EL (cell line): ENCODE measurements at places on chromosomes 6 and 20.

- no peak for DNase-seq
Observed at GRCh38 chr6:10964684-10965083, 77.8 kb downstream of the SYCP2L start.

DNA sequence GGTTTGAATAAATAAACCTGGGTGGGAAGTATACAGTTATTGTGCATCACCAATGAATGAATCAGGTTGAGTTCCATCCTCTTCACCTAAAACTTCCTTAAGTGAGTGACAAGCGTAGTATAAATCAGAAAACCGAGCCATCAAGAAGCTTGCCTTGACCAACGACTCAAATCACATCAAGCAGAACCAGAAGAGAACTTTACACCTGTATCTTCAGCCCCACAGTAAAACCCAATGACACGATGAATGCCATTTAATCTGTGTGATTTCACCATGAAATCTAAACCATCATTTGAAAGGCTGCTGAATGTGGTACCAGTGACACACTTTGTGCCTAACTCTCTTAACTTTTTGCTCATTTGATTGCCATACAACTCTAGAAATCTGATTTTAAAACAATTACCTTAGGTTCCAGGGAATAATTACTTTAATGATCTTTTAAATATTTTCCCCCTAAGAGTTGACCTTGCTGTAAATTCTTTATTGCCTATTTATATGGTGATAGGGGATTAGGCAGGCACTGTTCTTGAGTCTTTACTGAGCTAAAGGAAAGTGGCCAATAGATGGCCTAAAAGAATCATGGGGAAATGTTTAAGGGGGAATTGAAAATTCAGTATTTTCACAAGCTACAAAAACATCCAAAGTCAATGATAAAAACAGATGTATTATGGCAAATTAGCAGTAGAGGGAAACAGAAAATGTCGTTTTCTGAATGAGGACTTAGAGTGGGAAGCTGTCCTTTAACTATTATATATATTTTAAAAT is 152.0 kb upstream of the EYA4 start:
- no peak for DNase-seq

GRCh38 chr6:75290136-75290945 is 5.7 kb upstream of the TMEM30A start:
- DNase-seq: no peak

DNA sequence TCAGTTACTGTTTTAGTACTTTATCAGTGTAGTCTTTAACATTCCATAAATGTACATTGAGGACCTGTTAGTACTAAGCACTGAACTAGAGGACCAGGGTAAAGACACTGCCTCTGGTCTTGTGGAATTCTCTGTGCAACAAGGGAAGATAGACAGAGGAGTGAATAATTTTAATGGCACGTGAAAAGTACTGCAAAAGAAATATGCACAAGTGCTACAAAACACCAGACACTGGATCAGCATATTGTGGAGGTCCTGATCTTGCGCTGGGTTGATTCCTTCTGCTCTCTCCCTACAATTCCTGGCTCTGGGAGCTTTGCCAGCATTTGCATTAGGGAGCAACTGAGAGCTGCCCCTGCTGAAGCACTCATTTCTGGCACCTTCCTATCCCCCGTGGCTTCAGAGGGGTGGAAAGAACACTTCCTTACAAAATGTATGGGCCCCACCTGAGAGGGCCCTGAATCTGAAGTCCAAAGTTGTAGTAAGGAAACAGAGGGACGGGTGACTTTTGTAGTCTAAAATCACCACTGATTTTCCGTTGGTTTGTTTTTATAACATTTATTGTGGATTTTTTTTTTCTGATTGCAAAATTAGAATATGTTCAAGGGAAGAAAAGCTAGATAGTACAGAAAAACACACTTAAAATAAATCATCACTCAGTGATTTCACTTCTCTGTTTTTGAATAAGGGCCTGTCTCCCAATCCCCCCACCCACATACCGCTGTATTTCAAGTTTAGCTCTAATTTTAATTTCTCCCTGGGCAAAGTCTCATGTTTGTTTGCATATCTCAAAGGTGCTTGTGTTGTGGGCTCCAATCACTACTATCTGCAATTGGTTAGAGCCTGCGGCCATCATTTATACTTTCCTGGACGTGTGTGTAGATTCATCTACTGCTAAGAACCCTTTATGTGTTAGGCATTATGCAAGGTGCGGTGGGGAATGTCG is 4.9 kb downstream of the PKIG start:
- DNase-seq: peak; percentile 57

DNA sequence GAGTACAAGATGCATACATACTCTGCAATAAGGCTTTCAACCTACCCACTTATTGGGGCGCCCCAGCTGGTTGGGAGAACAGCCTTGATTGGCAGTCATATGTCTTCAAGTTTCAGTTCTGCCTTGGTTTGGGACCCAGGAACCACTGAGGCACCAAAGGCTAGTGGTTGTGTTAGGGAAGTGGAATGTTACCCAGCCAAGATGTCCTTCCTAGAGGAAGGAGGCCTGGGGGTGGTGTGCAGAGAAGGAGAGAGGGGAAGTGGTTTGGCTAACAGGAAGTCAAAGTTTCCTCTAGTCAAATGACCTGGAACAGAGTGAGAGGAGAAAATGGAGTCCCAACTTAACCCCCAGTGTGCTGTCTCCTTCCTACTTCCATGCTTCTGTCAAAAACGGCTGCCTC is 59.4 kb downstream of the CD164 start:
- DNase-seq: no peak

GRCh38 chr20:38804682-38805501 is 605 bp upstream of the PPP1R16B start:
- DNase-seq: no peak

- DNase-seq: no peak
Observed at GRCh38 chr6:159943968-159944598, 24.8 kb upstream of the IGF2R start.

GRCh38 chr6:117272032-117272866 is 6.9 kb downstream of the VGLL2 start:
- no peak for DNase-seq

DNA sequence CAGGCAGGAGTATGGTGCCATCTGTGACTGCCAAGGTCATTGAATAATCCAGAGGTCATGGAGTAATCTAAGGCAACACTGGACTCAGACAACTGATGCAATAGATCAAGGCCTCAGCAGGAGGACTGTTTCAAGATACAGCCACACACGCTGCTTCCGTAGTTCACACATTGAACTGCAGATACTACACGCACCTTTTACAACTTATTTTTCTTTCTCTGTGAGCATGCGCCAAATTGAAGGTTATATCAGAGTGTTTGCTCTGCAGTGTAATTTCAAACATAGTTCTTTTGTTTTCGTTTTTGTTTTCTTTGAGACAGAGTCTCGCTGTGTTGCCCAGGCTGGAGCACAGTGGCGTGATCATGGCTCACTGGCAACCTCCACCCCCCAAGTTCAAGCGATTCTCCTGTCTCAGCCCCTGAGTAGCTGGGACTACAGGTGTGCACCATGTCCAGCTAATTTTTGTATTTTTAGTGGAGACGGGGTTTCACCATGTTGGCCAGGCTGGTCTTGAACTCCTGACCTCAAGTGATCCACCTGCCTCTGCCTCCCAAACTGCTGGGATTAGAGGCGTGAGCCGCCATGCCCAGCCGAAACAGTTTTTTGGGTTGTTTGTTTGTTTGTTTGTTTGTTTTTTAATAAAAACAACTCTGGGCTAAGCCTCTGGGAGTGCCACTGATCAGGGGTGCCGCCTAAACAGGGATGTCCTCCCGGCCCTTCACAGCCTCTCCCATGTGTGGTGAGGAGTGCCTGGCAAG is 96.6 kb upstream of the NAA20 start:
- DNase-seq: no peak

DNA sequence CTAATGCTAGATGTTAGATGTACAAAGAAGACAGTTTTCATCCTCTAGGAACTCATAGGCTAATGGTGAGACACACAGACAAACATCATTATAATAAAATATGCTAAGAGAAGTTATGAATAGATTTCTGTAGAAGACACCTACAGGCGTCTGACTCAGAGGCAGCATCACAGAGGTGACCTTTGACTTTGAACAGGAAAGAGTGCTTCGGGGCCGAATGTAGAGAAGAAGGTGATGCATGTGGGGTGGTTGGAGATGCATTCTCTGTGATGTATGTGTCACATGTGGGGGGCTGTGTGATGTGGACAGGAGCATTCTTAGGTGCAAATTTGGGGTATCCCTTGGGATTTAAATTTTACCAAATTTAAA is 6.8 kb downstream of the GUCA1A start:
- peak; percentile 29 for DNase-seq

DNA sequence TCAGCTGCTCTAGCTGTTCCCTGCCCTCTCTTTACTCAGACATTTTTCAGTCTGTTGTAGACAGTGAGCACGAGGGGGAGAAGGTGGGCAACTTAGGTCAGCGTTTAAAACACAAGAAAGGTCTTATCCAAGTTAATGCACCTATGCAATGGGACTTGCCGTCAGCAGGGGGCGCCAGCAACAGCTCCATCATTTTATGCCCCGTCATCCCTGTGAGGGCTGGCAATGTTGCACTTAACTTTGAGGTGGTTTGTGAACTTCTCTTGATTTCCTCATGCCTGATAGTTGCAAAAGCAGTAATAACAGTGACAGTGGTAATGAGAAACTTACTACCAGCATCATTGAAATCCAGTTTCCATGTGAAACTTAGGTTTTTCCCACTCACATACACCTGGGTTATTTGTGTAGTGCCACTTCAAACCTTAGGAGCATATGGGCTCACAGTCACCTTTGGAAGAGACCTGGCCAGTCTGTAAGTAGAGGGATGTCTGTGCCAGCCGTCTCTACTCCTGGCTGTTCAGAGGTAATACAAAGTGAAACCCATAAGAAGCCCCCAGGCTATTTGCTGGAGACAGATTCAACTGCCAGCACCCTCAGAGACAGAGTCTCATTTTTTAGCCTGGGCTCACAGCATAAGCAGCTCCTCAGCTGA is 44.9 kb upstream of the ID1 start:
- DNase-seq: peak; percentile 78

GRCh38 chr6:126253431-126253830 is 86.5 kb upstream of the CENPW start:
- no peak for DNase-seq

DNA sequence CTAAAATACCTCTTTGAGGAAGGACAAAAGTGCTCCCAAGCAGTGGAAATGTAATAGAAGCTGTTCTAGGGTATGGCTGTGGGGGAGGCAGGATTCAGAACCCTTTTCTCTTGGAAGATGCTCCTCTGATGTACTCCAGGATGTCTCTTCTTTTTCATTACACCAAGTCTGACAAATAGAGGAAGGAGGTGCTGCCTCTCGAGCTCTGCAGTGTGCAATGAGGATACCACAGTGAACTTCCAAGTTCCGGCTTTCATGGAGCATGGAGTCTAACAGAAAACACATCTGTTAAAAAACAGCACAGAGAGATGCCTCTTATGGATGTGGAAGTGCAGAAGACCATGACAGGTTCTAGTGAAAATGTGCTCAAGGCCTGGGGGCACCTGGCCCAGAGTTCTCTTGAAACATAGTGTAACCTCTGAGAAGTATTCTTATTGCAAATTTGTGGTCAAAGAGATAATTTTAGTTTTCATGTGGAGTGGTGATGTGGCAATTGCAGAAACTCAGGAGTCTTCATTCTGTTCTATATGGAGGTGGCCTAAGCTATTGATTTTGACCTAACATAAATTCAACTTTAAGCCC is 362.0 kb upstream of the CITED2 start:
- DNase-seq: no peak

DNA sequence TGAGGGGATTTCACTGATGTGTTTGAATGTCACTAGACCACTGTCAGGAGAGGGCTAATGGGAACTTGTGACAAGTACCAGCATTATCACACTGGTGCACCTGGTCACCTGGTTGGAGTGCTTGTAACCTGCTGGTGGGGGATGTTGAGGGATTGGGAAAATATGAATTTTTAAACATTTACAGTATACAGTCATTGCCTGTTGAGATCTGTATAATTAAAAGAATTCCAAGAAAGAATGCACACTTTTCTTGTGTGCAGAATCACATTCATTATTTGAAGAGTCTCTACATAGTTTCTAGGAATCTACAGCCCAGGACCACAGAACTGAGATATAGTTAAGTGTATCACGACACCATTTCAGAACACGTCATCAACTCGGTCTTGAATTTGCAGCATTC is 118.4 kb downstream of the AIG1 start:
- no peak for DNase-seq

- no peak for DNase-seq
Observed at GRCh38 chr20:24669701-24670100, 200.3 kb downstream of the SYNDIG1 start.

- no peak for DNase-seq
Observed at GRCh38 chr20:21632031-21632734, 73.3 kb upstream of the PAX1 start.

DNA sequence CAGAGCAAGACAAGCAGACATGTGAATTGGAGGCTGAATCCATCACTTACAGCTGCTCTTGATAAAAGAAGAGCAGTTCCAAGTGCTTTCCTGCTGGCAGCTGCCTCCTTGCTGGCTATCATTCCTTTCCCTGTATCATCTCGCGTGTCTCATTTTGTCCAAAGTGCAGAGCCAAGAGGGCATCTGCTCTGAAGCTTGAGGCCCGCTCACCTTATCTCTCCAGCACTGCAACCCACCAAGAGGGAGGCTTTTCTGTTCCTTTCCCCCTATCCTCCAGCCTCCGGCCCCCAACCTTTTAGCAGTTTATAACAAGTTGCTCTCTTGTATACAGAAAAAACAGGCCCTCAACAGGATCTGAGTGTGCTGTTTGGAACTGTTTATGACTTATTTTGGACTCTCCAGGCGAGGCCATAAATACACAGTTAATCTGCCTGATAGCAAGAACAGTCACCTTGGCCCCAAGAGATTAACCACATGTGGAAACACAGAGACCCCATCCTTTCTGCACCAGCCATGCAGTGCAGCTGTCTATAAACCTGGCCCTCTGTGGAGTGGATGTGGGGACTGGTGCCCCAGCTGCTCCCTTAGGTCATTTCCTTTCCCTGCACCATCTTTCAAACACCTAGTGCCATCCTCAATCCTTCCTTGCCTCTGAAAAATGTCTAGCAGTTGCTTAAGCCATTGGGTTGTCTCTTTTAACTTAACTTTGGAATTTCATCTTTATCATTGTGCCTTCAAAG is 172.5 kb upstream of the FERMT1 start:
- DNase-seq: no peak

GRCh38 chr20:63920226-63920625 is 25.3 kb downstream of the DNAJC5 start:
- no peak for DNase-seq

DNA sequence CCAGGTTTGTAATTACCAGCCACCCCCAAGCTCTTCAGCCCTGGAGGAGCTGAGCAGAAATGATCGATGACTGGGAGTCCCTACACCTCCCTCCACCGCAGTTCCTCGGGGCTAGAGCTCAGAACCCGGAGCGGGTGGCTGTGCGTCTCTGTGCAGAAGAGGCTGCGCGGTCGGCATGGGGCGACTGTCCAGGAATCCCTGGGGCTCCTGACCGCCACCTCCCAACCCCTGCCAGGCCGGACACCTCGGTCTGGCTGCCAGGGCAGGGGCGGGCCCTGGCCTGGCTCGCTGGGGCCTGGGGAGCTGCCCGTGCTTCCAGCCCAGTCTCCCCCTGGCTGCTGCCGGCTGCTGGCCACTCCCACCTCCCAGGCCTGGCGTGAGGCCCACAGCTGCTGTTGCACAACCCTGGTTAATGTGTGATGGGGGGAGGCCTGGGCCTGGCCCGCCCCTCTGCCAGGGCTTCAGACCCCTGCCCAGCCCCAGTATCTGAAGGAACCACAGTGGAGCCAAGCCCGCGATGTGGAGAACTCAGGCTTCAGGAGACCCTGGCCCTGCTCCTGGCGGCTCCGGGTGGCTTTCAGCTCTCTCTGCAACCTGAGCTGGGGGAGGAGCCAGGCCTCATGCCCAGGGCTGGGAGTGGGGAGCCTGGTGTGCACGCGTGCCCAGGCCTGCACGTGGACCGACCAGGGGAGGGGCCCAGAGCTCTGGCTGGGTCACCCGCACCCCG is 1.2 kb downstream of the SLC2A4RG start:
- DNase-seq: peak; percentile 92
